Forelimb muscle (tissue), 1 donor: ENCODE measurements at places on chromosomes 11 and 22. TPM values are rescaled to one million over a fixed set of nuclear protein-coding genes. Genes with fewer than 3 reads are reported as not detected.

DNA sequence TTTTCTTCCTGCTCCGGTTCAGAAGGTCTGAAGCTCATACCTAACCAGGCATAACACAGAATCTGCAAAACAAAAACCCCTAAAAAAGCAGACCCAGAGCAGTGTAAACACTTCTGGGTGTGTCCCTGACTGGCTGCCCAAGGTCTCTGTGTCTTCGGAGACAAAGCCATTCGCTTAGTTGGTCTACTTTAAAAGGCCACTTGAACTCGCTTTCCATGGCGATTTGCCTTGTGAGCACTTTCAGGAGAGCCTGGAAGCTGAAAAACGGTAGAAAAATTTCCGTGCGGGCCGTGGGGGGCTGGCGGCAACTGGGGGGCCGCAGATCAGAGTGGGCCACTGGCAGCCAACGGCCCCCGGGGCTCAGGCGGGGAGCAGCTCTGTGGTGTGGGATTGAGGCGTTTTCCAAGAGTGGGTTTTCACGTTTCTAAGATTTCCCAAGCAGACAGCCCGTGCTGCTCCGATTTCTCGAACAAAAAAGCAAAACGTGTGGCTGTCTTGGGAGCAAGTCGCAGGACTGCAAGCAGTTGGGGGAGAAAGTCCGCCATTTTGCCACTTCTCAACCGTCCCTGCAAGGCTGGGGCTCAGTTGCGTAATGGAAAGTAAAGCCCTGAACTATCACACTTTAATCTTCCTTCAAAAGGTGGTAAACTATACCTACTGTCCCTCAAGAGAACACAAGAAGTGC is 661 bp upstream of the MALAT1 start:
- no peak for DNase-seq

CACNA1I gene
- 0.10 TPM for polyA plus RNA-seq

GRCh38 chr11:123742031-123742723 is 717 bp upstream of the ZNF202 start:
- no peak for DNase-seq

GRCh38 chr11:103863497-103863896 is 172.9 kb upstream of the DDI1 start:
- no peak for DNase-seq

DNA sequence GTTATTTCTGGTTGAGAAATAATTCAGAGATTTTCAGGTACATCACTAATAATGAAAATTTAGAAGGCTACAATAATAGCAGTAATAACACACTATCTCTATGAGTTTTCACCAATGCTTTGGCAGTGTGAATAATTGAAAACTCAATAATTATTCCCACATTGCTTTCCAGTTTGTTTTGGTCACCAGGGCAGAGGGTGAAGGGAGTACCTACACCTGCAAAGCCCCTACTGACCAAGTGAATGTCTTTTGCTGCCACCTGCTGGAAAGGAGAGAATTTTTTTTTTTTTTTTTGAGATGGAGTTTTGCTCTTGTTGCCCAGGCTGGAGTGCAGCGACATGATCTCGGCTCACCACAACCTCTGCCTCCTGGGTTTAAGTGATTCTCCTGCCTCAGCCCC is 3.2 kb downstream of the NELL1 start:
- DNase-seq = no peak

DNA sequence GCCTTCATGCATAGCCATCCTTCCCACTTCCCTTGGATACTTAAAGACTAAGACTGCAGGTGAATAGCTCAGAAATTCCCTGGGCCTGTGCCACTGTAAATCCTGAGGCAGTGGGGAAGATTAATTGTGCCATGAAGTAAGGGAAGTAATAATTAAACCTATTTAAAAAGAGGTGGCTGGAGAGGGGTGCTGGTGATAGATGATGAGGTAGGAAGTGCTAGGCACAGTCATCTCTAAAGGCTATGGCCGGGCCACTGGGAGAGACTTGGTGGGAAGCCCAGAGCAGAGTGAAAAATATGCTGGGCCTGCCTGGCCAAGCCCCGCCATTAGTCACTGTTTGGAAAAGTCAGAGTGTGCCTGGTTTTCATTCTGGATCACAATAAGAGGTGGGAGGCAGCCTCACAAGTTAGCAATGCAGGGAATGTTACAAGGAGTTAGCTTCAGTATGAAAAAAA is 197.2 kb upstream of the PITPNB start:
- DNase-seq = peak; percentile 26

- DNase-seq = no peak
Observed at GRCh38 chr11:18699848-18700261, 1.3 kb downstream of the TMEM86A start.

DNA sequence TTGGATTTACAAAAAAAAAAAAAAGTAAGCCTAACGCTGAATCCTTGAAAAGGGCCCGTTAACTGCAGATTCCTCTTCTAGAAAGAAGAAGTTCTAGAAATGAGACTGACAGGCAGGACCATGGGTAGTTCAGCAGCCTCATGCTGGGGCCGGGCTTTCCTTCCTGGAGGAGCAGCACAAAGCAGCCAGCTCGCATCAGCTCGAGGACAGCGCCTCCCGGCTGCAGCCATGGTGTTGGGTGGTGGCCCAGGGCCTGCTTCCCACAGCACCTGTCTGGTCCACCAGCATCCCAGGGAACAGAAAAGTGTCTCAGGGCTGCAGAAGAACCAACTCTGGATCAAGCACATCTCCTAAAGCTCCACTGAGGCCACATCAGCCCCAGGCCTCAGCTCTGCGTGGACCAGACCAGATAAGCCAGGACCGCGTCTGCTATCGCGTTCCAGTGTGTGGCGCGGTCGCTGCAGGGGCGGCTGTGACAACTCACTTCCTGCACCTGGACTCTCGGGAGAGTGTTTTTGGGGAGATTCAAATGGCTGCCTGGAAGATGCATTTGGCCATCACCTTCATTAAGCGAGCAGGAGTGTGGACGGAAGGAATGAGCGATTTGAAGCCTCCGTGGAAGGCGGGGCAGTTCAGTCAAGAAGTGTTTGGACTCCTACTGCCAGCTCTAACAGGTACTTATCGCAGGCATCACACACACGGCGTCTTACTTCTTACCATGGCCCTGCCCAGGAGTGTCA is 53.5 kb downstream of the MYH9 start:
- no peak for DNase-seq

DNA sequence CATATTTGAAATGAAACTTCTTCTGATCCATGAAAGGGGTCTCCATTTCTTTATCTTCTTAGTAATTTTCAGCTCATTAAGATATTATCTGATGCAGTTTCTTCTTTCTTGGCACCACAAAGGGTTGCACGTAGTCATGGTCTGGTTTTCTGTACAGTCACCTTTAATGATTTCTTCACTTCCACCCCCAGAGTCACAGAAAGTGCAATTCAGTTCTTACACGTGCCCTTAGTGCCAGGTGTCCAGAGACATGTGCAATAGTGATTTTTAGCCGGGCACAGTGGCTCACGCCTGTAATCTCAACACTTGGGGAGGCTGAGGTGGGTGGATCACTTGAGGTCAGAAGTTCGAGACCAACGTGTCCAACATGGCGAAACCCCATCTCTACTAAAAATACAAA is 202.8 kb upstream of the MTNR1B start:
- no peak for DNase-seq

GRCh38 chr11:120381401-120381800 is 45.2 kb downstream of the ARHGEF12 start:
- DNase-seq = no peak

YDJC gene
- 4.9 TPM for polyA plus RNA-seq

DNA sequence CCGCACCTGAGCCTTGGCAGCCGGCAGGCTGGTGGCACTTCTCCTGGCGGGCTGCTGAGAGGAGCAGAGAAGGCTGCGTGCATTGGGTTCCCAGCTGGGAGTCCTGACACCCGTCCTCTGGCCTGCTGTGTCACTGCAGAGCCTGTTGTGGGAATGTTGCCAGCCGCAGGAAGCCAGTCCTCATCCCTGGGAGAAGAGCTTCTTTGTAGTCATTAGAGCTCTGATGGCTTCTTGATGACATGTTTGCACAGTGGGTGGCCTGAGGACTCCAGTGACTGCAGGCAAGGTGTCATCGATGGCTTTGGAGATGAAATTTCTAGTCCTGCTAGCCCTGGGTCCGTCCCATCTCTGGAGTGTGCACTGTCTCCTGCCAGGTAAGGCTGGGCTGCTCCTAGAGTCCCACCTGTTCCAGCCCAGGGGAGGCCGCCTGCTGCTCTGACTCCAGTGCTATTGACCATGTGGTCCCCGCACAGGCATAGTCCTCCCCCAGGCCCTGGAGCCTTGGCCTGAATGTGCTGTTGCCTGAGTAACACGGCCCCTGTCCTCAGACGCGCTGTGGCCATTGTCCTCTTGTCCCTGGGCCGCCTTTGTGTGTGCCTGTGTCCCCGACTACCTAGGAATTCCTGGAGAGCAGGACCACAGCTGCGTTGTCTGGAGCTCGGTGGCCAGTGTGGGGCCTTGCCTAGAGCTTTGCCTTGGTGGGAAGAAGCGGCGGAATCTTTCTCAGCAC is 129.2 kb downstream of the CACNA1I start:
- DNase-seq = no peak

OR5B21 gene
- polyA plus RNA-seq = not detected

- no peak for DNase-seq
Observed at GRCh38 chr22:49848690-49849160, 4.9 kb upstream of the ZBED4 start.

- DNase-seq = peak; percentile 55
Observed at GRCh38 chr11:73334384-73335203, 26.5 kb downstream of the ARHGEF17 start.

- DNase-seq = no peak
Observed at GRCh38 chr22:23503736-23504440, 76.2 kb downstream of the IGLL1 start.

MPEG1 gene
- 9.1 TPM for polyA plus RNA-seq

DNA sequence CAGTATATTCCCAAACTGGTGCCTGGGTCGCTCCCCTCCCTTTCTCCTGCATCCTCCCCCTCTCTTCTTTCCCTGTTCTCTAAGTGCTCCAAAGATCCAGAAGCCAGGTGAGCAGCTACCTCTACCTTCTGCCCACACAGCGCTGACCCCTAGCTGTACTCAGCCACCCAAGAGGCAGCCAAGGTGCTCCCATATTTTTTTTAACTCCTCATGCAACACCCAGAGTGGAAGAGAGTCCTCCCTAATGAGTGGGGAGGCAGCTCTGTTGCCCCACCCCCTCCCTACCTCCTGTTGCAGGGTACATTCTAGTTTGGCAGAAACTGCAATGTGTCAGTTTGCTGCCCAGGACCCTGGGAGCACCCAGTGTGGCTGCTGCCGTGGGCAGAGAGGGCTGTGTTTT is 40.2 kb downstream of the RPL27A start:
- DNase-seq = no peak

GRCh38 chr11:70841264-70841663 is 411.1 kb downstream of the SHANK2 start:
- DNase-seq = no peak

GRCh38 chr11:112369916-112370315 is 109.3 kb upstream of the PLET1 start:
- no peak for DNase-seq

FAM111A gene
- polyA plus RNA-seq = 23.5 TPM

DNA sequence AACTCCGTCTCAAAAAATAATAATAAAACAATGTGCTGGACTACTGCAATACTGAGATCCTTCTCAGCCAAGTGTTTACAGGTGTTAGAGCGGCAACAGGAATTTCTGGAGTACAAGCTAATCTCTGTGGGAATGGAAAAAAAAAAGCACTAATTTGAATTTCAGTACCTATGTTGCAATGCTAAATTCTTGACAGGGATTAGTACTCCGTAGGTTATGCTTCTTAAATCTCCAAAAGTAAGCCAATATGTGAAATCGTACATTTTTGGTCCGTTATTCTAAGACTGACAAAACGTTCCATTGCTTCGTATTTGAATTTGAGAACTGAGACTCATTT is 1.1 kb downstream of the ATL3 start:
- no peak for DNase-seq

OR8J3 gene
- polyA plus RNA-seq = not detected

DNA sequence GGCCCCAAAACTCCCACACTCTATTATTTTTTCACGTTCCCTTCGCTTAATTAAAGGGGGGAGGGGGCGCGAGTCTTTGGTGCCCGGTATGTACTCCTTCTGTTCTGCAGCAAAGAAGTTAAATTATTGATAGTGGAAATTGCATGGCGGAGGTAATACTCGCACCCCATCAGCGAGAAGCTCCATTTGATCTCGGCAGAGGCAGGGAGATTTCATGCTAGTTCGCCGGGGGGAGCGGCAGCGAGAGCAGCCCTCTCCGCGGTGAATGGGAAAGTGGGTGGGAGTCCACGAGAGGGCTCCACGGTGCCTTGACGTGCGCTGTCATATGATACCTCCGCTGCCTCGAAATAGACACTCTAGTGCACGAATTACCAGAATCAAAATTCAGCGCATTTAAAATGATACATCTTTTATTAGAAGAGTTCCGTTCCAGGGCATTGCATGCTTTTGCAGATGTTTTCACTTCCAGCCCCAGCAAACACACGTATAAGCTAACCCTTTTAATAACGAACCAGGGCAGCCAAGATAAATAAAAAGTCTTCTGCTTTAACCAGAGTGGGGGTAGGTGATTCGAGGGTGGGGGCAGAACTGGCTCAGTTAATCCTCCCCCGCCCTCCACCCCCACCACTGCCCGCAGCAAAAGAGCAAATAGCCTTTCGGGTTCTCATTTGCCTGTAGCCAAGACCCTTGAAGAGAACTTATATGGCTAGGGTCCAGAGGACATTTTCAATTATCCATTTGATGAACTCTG is 1.3 kb upstream of the BDNF start:
- no peak for DNase-seq
